ENCODE measurements at places on chromosomes 12 and 14.

GRCh38 chr12:68972595-68972994 is 39.6 kb upstream of the CPM start:
- DNase-seq: no peak

DNA sequence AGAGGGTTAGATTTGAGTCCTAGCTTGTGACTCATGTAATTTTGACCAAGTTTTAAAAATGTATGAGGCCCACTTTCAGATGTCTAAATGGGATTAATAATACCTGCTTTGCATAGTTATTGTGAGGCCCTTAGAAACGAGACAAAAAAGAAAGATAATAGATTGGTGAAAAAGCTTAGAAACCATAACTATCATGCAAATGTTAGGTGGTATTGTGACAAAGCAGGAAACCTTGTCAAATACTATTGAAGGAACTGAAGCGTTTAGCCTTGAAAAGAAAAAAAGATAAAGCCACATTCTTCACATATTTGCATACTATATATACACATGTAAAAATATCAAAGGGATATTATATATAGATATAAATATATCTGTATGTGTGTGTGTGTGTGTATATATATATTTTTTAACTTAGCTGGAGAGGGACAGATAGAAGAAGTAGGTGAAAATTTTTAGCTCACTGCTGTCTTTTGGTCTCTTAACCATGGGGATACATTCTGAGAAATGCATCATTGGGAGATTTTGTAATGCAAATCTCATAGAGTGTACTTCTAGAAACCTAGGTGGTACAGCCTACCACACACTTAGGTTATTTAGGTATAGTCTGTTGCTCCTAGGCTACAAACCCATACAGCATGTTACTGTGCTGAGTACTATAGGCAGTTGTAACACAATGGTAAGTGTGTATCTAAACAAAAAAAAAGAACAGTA is 270.3 kb downstream of the CCDC91 start:
- no peak for DNase-seq

- no peak for DNase-seq
Observed at GRCh38 chr14:72925815-72926291, 411 bp upstream of the DCAF4 start.

- no peak for DNase-seq
Observed at GRCh38 chr14:47103771-47104170, 452.2 kb upstream of the RPL10L start.

DNA sequence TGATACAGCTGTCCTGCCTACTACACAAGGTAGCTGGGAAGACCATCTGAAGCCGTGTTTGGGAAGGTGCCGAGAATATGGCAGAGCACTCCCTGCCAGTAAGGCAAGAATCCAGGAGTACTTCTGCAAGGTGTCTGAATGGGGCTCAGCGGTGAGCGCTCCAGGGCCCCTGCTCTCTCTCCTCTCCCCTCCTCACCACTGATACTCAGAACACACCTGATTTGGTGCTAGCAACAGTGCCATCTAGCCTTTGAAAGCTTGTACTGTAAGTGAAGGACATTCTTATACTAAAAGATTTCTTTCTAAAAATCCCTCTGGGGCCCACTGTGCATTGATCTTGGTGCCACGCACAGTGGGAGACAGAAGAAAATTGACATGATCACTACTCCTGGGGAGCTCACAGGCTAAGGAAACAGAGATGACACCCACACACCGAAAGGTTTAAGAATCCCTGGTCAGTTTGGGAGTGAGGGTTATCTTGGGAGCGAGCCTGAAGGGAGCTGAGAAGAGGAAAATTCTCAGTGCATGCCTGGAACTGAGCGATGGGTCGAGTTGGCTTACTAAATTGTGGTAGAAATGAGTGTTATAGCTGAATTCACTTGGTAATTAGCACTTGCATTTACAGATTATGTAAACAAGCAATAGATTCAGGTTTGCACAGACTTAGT is 216.9 kb downstream of the NTF3 start:
- DNase-seq: no peak

DNA sequence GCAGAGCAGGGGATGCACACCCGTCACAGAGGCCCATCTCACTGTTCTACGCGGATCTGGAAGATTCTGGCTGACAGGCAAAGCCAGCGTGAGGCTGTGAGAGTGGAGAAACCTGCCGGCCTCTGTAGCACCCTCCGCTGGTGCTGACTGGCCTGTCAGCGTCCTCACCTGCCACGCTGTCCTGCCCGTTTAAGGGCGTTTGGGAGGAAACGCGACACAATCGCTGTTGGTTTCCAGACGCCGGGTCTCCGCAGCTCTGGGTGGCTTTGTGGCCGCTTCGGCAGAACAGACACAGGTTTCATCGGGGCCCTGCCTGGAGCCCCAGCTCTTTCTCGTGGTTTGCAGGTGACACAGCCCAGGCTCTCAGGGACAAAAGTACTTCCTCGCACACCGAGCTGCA is 70.6 kb downstream of the NOC4L start:
- DNase-seq: no peak

GRCh38 chr12:101671157-101671791 is 26.2 kb upstream of the CHPT1 start:
- DNase-seq: no peak

DNA sequence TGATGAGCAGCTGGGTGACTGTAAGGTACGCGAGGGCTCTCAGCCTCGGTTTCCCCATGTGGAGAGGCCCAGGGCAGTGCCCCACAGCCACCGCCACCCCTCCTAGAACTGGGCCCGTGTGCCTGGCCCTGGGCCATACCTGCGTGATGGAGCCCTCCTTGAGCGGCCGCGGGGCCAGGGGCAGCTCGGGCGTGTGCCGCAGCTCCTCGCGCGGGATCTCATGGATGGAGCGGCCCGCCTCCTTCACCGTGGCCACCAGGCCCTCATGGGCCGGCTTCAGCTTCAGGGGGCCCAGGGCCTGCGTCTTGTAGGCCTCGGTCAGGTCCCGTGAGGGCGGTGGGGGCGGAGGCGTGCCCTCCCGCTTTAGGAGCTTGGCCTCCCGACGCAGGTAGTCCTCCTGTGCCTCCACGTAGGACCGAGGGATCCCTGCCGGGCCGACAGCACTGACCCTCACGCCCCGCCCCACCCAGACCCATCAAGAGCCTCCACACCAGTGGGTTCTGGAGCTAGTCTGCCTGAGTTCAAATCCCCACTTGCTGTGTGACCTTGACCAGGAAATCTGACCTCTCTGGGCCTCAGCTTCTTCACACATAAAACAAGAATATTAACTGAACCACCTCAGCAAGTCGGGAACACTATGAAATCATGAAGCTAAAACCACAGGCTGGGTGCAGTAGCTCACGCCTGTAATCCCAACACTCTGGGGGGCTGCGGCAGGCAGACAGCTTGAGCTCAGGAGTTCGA is 51.7 kb downstream of the RFLNA start:
- no peak for DNase-seq

DNA sequence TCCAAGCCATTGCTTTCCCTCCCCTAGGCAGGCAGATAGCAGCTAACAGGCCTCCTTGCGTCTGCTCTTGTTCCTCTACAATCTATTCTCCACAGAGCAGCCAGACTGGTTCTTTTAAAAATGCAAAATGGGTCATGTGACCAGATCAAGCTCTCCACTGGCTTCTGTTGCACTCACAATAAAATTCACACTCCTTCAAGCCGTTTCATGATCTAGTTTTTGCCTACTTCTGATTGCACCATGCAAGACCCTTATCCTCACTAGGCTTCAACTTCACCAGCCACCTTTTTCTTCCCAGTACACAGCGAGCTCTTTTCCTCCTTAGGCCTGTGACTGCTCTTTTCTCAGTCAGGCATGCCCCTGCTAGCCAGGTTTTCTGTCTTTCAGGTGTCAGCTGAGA is 6.1 kb upstream of the KRAS start:
- no peak for DNase-seq

DNA sequence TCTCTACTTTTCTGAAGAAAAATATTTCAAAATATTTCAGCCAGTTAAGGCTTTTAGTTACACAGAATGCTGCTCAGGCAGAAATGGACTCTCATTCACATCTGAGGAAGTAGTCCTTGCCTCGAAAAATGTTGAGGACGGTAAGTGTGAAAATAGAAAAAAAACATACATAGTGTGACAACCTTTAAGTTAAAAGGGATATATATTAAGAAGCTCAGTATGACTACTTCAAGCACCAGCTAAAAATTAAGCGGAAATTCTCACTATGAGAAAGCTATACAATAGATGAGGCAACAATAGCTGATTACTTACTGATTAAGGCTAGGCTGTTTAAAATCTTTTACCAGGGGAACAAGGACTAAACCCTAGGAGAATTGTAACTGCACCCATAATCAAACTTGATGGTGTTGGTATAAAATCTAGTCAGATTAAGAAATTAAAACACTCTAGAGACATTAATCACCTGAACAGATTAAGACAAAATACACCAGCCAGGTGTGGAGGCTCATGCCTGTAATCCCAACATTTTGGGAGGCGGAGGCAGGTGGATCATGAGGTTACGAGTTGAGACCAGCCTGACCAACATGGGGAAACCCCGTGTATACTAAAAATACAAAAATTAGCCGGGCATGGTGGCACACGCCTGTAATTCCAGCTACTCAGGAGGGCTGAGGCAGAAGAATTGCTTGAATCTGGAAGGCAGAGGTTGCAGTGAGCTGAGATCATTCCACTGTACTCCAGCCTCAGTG is 53.9 kb downstream of the HNRNPC start:
- no peak for DNase-seq

- no peak for DNase-seq
Observed at GRCh38 chr14:75123991-75124390, 2.9 kb downstream of the NEK9 start.

GRCh38 chr12:85580562-85581168 is 255.5 kb downstream of the RASSF9 start:
- DNase-seq: no peak

GRCh38 chr12:48183876-48184548 is 568 bp downstream of the CCDC184 start:
- no peak for DNase-seq

DNA sequence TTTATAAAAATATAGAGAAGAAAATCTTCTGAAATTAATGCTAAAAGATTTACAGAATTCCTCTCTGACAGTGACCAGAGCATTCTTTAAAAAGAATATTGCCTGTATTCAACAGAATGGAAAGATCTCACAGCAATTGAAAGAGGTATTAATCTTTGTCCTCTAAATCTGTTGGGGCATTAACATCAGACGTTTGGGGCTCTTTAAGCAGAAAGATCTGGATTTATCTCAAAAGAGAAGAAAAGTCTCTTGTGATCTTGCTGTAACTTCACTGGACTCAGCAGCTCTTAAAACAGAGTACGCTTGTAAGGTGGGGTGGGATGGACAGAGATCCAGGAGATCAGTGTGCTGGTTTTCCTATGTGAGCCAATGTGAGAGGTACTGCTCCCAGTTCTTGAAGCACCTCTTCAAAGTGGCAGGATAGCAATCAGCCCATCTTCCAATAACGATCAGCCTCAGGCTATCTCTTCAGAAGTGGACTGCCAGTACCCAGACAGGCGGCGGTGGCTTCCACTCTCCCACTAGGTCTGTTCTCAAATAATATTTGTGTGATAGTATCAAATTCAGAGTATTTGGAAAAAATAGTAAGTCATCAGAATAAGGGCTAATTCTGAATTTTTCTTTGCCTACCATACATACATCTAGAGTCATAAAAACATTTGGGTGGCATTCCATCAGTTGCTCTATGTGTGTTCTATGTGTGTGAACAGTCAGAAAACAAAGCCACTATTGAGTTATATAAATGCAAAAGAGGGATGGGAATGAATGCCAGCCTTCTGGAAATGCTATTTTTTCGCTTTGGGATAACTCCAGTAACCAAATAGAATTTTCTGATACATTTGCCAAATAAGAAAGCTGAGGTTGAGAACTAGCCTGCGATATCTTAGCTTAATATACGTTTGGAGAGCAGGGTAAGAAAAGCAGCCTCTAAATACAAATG is 237.4 kb upstream of the RGS6 start:
- DNase-seq: no peak

- DNase-seq: no peak
Observed at GRCh38 chr12:130632642-130633041, 83.5 kb downstream of the RIMBP2 start.

DNA sequence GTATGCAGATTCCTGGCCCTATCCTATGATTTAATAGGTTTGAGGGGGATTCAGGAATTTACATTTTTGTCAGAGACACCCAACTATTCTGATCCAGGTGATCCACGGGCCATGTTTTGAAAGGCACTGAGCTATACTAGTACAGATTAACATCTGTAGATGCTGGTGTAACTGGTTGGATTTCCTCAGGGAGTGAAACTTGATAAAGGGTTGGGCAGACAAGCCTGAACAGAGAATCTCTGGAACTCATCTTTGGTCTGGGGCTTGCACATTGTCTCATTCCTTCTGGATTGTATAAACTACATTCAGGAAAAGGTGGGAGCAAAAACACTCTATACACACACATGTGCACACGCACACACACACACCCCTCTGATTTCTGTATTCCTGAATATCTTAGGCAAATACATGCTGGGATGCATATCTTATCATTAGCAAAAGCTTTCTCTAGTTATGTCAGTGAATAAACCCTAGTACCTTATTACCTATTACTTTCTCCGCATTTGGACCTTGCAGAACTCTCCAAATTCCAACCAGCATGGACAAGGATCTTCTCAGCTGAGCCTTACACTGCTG is 104.6 kb downstream of the SLC38A1 start:
- DNase-seq: no peak

- DNase-seq: no peak
Observed at GRCh38 chr12:7127916-7128626, 618 bp downstream of the RBP5 start.

DNA sequence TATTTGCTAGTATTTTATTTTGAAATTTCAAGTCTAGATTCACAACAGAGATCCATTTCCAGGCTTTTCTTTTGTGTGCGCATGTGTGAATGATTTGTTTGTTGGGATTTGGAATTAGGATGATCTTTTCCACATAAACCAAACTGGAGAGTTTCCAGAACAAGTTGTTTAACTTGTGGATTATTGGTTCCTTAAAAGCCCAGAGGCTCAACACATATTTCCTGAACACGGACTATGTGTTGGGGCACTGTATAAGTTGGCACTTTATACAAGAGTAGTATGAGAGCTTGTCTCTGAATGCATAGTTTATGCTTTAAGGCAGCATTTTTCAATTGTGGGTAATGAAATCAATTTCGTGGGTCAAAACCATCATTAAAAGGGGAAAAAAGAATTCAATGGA is 67.3 kb upstream of the FUT8 start:
- no peak for DNase-seq

DNA sequence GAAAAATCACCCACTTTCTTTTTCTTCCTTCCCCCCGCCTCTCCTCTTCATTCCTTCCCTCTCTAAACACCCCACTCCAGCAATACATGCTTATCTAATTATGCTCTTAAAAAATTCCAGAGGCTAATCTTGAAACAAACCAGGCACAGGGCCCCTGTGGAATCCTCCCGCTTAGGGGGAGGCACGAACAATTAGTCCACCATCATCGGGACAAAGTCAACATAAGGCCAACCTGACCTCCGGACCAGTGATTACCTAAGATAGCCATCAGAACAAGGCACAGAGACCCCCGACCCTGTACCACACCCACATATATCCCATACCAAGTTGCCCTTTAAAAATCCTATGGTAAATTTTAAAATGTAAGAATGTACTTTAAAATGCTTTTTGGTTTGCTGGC is 47.1 kb downstream of the KIF21A start:
- no peak for DNase-seq

- DNase-seq: no peak
Observed at GRCh38 chr14:104405360-104406226, 174.0 kb upstream of the C14orf180 start.

- DNase-seq: no peak
Observed at GRCh38 chr12:15583804-15584203, 205.4 kb downstream of the EPS8 start.

Measured in cerebellar nuclear complex (tissue), 1 donor.